ENCODE measurements at places on chromosomes 3 and 15.

GRCh38 chr3:3705090-3705775 lies 94.0 kb upstream of the LRRN1 start:
- no peak for DNase-seq

DNA sequence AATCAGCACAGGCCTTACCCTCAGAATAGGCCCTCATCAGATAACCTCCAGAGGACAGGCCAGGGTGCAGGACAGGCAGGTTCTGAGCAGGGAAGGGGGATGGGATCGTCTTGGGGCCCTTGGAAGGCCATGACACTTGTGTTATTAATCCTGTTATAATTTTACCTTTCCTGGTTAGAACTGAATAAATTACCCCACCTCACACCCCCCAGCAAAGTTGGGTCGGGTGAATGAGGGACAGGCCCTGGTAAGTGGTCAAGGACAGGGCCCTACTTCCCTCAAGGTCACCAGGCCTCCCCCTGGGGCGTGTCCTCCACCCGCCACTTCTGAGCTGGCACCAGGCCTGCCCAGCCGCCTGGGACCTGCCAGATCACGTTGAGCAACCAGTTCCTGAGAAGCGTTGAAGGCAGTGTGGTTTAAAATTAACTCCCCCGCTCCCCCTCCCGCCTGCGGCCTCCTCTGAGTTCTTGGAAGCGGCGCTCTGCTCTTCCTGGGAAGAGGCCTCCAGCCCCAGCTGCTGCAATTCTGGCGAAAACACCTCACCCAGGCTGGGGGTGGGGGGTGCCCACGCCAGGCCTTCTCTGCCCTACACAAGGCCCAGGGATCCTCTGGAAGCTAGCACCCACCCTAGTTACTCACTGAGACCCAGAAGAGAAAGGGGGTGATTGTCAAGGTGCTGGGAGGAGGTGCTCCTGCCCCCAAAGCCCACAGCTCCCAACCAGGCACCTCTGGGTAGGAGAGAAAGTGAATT lies 10.6 kb downstream of the CISH start:
- peak; percentile 94 for DNase-seq

GRCh38 chr15:74389241-74390048 lies 22.0 kb upstream of the CYP11A1 start:
- DNase-seq, result no peak

DNA sequence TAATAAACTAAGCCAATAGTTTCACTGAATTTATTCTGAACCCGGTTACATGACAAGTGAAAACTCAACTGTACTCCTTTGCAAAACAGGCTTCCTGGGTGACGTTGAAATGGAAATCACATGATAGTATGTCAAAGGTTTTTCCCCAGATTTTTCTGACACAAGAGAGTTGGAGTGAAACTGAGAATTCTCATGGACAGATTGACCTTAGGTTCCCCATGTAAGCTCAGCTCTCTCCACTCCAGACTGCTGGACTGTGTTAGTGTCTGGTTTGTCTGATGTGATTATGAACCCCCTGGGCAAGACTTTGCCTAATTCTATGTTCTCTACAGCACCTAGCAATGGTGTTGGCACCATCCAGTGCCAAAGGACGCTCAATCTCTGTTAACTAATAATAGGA lies 219.7 kb upstream of the COL8A1 start:
- no peak for DNase-seq

- no peak for DNase-seq
Observed at GRCh38 chr3:59480486-59480995, 430.7 kb upstream of the CFAP20DC start.

GRCh38 chr3:142057331-142057725 lies 92.0 kb downstream of the TFDP2 start:
- no peak for DNase-seq

DNA sequence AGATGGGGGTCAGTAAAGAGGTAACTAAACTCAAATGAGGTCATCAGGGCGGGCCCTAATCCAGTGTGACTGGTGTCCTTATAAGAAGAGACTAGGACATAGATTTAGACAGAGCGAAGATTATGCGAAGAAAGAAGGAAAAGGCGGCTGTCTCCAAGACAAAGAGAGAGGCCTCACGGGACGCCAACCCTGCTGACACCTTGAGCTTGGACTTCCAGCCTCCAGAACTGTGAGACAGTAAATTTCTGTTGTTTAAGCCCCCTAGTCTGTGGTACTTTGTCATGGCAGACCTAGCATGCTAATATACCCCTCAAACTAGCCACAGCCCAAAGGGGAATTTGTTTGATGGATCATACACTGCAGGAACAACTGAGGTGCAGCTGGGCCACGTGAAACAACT lies 183.0 kb downstream of the ABHD5 start:
- DNase-seq, result no peak

GRCh38 chr3:40572588-40572987 lies 47.8 kb downstream of the ZNF621 start:
- DNase-seq, result no peak

- no peak for DNase-seq
Observed at GRCh38 chr15:83546512-83546888, 99.4 kb downstream of the SH3GL3 start.

DNA sequence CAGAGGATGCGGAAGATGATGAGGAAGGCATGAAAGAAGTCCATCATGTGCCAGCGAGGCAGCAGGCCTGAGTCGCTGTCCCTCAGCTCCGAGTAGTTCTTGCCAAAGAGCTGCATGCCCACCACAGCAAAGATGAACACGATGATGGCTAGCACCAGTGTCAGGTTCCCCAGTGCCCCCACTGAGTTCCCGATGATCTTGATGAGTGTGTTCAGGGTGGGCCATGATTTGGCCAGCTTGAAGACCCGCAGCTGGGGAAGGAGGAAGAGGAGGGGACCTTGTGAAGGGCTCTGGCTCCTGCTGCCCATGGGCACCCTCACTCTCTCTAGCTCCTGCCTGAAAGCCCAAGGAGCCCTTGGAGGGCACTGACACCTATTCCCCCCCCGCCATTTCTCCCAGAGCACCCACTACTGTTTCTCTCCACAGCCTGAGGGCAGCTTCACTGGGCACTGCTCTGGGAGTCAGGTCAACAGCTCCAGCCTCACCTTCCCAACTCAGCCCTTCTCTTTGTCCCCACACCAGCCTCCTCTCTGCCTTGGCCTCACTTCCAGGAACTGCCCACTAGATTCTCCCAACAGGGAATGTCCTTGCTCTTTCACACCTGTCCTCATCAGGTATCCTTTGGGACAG lies 63.6 kb downstream of the SCN5A start:
- no peak for DNase-seq

GRCh38 chr3:18223974-18224373 lies 201.2 kb downstream of the SATB1 start:
- no peak for DNase-seq

DNA sequence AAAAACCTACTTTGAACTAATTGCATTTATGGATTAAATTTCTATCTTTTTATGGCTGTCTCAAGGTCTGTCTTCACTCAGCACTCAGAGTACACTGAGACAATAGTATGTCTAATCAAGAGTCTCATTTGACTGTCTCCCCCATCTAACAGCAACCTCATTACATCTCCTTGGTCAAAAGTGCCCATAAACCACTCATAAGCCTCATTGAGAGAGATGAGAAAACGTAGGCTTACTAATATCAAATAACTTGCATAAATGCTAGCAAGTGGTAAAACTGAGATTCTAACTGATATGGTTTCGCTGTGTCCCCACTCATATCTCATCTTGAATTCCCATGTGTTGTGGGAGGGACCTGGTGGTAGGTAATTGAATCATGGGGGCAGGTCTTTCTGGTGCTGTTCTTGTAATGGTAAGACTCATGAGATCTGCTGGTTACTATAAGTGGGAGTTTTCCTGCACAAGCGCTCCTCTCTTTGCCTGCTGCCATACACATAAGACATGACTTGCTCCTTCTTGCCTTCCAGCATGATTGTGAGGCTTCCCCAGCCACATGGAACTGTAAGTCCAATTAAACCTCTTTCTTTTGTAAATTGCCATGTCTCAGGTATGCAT lies 113.9 kb downstream of the TFDP2 start:
- no peak for DNase-seq

Data from renal pelvis (tissue), 12 donors.